Left lobe of liver (tissue), 2 donors: ENCODE measurements at places on chromosomes 3 and 15.
A peak's percentile ranks its signal among the peaks of the same experiment; 100 is the strongest.

GRCh38 chr3:46112984-46113383 lies 85.7 kb upstream of the XCR1 start:
- no peak for DNase-seq

- no peak for DNase-seq
Observed at GRCh38 chr3:159074756-159075701, 273.2 kb downstream of the MFSD1 start.

- DNase-seq = no peak
Observed at GRCh38 chr3:127723011-127723567, 50.3 kb downstream of the ABTB1 start.

- no peak for DNase-seq
Observed at GRCh38 chr3:51955175-51955892, at the start of gene GPR62. GPR62 (plus strand) TSS chr3:51955381; CDS start chr3:51955653, 272 bp downstream.

DNA sequence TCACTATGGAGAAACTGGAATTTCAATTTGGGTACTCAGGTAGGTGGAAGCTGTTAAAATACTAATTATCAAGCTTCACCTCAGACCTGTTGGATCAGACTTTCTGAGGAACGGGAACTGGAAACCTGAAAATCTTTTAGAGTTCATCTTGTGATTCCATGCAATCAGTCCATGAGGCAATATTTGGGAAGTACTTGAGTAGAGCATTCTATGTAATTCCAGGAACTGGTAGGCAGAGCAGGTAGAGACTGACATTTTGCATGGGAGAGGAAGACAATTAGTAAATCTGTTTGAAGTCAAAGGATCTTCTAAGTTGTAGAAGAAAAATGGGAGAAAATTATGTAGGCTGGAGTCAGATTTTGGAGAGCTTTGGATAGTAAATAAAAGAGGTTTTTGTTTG lies 43.1 kb downstream of the FGF7 start:
- DNase-seq = no peak

DNA sequence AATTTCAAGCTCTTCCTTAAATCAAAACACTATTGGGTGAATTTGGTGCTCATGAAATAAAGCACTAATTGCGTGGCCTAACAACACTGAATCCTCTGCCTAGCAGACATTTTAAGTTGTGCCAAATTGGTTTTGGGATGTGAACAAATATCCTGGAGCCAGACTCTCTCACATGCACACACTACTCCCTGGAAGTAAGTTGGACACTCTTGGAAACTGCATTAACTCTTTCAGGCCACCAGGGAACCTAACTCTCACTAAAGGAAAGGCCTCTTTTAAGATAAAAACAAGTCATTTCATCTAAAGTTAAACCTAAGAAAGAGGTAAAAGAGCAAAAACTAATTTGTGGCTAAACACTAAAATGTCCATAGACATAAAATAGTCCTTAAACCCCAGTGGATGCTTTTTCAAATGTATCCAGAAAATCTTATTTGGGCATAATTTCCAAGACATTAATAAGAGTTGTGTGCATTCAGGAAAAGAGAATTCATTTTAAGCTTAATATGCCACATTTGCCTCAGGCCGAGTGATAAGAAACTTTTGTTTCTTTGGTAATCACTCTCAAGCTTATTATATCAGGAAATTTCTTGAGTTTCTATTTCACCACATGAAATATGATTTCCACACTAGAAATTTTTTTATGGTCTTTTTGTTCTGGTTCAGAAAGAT lies 61.8 kb downstream of the ZBTB20 start:
- no peak for DNase-seq

- DNase-seq = no peak
Observed at GRCh38 chr3:97241417-97241816, 427.0 kb downstream of the EPHA6 start.

- no peak for DNase-seq
Observed at GRCh38 chr15:53461677-53462076, 297.8 kb downstream of the WDR72 start.

- no peak for DNase-seq
Observed at GRCh38 chr3:143832433-143832832, 15.8 kb downstream of the SLC9A9 start.

- no peak for DNase-seq
Observed at GRCh38 chr3:123071146-123071545, 4.3 kb downstream of the PDIA5 start.

- DNase-seq = peak; percentile 7
Observed at GRCh38 chr15:99958426-99959097, 225.3 kb upstream of the LYSMD4 start.

- peak; percentile 52 for DNase-seq
Observed at GRCh38 chr15:96320703-96321638, 9.5 kb upstream of the NR2F2 start.

- DNase-seq = no peak
Observed at GRCh38 chr3:159114582-159114981, 312.7 kb downstream of the MFSD1 start.

DNA sequence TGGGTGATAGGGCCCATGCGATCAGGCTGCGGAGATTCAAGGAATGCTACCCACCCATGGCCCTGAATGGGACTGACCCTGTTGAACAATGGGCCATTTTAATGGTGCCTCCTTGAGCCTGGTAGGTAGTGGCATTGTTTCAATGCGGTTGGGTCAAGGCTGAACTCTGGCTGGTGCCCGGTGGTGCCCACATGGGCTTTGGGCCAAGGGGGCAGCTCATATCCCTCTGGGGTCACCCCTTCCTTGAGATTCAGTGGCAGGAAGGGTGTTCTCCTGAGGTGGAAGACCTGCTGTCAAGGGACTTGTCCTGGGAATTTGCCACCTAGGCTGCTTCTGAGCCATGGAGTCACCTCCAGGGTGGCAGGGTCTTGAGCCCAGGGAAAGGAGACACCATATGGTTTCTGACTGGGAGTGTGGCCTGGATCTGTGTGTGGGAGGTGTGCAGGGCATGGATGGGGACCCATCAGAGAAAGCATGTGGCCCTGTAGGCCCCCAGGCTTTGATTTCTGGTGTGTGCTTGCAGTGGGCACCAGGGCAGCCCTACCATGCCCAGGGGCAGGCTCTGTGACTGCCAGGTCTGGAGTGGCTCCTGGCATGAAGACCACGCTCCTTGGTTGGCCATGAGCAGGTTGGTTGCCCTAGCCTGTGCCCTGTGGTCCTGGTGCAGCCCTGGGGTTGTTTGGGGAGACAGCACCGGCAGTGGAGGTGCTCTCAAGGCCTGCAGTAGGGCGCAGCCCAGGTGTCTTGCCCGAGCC lies 199.9 kb downstream of the UBE3A start:
- no peak for DNase-seq

DNA sequence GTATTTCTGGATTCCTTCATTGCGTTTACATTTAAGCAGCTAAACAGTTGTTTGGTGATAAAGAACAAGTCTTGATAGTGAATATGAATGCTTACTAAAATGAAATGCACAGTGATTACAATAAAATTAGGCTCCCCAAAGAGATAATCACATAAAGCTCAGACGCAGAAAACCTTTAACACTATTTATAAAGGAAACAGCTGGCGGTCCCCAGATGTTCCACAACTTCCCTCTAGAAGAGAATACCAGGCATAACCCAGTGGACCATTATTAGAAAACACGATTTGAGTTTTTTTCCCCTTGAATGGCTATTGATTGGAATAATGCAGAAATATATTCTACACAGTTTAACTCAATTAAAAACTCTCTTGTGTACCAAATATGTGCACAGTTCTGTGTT lies 573.2 kb downstream of the DIPK2A start:
- DNase-seq = no peak

DNA sequence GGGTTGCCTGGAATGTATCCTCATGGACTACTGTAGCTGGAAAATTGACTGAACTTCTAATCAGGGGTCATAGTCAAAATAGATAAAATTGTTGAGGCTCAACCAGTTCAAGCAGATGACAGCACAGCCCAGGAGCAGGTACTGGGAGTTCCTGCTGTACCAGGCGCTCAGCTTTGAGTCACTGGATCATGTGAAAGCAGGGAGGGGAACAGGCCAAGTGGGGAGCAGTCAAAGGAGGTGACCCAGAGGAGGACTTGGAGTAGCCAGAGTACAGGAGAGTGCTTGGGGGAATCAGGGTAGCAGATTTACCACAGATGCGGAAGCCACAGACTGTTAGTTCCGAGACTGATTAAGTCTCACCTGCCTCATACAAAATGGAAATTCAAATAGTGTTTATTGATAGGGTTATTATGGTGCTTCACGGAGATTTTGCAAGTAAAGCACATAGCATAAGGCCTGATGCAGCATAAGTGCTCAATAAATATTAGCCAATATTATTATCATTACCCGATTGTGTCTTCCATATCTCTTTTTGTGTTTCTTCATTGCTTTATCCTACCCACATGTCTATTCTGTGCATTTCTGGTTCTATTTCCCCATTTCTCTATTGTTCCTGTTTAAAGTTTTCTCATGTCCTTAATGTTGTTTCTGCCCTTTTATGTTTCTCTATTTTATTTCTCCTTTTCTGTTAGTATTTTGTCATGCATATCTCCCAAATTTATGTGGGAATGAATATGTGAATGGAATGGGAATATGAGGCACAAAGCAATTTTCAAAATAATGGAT lies 369.2 kb upstream of the MCTP2 start:
- no peak for DNase-seq

- DNase-seq = no peak
Observed at GRCh38 chr15:33159726-33160453, 34.6 kb downstream of the FMN1 start.

GRCh38 chr3:169686874-169687273 lies 23.4 kb upstream of the MECOM start:
- no peak for DNase-seq

GRCh38 chr3:59731943-59732342 lies 682.1 kb upstream of the CFAP20DC start:
- DNase-seq = no peak

DNA sequence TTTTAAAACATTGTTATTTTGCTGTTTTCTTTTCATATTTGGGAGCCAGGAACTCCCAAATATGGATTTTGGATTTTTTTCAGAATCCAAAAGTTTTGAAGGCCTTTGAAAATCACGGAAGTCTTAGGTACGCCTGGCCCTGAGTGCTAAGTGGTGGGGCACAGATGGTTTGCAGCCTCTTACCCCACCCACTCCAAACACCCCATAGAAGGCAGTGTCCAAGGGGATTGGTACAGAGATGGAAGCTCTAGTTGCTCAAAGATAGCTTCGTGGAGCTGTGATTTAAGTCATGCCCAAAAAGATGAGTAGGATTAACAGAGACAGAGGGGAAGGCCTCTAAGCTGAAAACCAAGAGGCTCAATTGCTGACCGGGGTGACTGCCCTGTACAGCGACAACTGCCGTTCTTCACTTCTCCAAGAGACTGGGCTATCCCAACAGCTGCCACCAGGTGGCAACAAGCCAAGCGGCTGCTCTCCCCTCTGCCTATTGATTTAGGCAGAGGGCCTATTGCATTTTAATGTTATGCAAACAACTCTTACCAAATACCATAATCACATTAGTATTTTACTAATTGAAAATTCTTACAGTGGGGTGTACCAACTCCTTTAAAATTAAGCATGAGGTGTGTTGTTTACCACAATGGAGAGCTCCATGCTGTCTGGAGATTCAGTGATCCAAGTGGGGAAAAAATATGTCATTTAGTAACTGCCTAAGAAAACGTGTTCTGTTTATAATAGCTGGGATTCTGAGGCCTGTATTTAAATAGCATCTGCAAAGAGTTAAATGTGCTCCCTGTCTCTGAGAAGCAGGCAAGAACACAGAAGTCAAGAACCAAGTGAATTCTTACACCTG lies 64.0 kb upstream of the C15orf61 start:
- peak; percentile 81 for DNase-seq

DNA sequence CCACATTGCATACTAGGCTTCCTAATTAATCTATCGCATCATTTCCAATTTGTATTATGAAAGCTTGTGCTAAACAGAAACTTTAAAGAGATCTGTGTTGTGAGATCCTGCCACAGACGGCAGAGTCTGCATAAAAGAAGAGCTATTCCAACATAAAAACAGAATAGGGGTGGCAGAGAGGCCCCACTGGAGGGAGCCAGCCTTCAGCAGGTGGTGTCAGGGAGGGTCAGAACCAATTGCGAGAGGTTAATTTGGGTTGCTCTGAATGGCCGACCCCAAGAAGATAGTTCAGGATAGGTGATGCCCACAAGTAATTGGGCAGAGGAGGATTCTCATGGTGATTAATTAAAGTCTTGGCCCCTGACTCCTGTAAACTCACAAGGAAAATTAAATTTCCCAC lies 74.8 kb downstream of the DCLK3 start:
- no peak for DNase-seq

DNA sequence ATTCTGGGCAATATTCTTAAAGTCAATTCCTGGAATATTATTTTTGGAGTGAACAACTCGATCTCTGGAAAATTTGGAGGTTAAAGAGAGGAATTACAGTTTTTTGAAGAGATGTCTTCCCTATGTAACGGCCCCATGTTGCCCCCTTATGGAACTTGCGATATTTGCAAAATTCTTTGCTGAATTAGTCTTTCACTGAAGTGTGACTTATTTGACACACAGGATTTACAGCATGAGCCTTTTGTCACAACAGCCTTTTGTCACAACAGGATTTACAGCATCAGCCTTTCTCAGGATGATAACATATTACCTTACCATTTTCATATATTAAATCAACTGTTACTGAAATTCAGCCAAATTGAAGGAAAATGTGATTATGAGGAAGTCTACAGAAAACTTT lies 37.8 kb upstream of the SPTSSB start:
- no peak for DNase-seq

- DNase-seq = peak; percentile 87
Observed at GRCh38 chr3:99920481-99921376, 103.1 kb downstream of the CMSS1 start.

- no peak for DNase-seq
Observed at GRCh38 chr15:22911306-22911705, 68.9 kb downstream of the CYFIP1 start.

- DNase-seq = no peak
Observed at GRCh38 chr3:101963902-101964362, 114.6 kb downstream of the NFKBIZ start.

- no peak for DNase-seq
Observed at GRCh38 chr3:34361921-34362320, 563.5 kb downstream of the PDCD6IP start.

GRCh38 chr3:13873818-13874217 lies 6.1 kb downstream of the WNT7A start:
- no peak for DNase-seq

GRCh38 chr3:173911446-173911845 lies 513.9 kb downstream of the NLGN1 start:
- DNase-seq = no peak

- peak; percentile 88 for DNase-seq
Observed at GRCh38 chr3:42855547-42856380, 19.9 kb downstream of the CYP8B1 start.

DNA sequence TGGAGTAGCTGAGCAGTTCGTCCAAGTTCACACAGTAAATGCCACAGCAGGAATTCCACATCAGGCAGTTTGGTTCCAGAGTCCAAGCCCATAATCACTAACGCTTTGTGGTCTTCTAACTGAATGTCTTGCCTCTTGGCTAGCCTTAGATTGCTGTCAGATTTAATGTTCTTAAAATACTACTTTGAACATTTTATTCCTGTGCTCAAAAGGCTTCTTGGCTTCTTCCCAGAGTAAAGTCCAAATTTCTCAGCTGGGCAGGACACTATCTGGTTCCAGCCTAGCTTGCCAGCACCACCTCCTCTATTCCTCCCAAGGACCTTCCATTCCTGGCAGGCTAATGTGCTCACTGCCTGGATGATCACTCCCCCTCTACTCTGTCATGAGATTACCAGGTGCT lies 256.9 kb downstream of the SQOR start:
- DNase-seq = no peak
